Pulmonary artery endothelial cell (primary cell): ENCODE measurements at places on chromosomes 16 and 17.
A peak's percentile ranks its signal among the peaks of the same experiment; 100 is the strongest.

DNA sequence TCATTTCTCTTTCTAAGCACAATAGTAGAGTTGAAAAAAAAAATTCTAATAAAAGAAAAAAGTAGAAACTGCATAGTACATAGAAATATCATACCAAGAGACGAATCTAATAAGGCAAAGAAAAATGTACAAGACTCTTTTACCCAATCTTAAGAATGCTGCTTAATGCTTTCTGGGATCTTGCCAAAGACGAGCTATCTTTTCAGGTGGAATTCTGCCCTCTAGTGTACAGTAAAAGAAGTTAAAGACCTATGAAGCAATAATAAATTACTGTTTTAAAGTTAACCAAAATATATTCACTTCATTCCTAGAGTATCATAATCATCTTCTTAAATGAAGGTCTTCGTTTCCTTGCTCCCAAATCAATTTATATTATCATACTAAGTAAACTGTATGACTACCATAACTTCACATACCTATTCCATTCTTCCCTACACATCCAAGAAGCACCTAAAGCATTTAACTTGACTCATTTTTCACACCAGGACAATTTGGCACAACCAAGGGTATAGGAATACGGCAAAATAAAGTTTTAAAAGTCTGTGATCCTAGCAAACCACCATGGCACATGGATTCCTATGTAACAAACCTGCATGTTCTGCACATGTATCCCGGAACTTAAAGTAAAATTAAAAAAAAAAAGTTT is 47.7 kb downstream of the CFDP1 start:
- peak; percentile 72 for DNase-seq

DNA sequence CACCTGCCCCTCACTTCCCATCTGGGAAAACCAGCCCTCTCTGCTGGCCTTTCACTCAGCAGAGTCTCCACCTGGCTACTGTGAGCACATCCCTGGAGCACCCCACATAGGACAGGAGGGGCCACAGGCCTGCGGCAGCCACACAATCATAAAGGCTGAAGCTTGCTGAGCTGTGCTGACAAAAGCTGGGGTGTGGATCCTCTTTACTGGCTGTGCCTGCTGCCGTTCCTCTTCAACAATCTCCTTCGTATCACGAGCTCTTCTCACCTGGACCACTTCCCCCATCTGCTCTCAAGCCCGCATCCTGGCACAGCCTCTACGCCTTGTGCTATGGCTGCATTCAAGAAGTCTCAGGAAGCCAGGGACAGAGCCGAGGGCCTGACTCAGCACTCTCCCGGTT is 86.1 kb downstream of the ZNF778 start:
- DNase-seq = no peak

- no peak for DNase-seq
Measured at GRCh38 chr17:49407981-49408501, 6.6 kb downstream of the PHB1 start.

- no peak for DNase-seq
Measured at GRCh38 chr17:65530523-65531255, 30.8 kb downstream of the AXIN2 start.

DNA sequence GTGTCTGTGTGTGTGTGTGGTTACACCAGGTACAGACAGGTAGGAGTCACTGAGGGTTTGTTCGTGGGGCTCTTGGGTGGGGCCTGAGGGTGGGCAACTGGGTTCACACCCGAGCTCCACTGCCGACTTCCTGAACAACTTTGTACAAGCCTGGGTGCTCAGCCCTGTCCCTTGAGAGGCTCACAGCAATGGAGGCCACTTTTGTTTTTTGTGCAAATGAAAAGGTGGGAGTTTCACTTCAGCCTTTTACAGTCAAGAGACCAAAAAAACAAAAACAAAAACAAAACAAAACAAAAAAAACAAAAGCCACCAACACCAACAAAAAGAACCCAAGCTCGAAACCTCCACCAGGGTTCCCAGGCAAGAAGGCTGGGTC is 2.4 kb downstream of the RHBDF2 start:
- no peak for DNase-seq

- DNase-seq = no peak
Measured at GRCh38 chr17:36894177-36894576, 43.1 kb upstream of the LHX1 start.

DNA sequence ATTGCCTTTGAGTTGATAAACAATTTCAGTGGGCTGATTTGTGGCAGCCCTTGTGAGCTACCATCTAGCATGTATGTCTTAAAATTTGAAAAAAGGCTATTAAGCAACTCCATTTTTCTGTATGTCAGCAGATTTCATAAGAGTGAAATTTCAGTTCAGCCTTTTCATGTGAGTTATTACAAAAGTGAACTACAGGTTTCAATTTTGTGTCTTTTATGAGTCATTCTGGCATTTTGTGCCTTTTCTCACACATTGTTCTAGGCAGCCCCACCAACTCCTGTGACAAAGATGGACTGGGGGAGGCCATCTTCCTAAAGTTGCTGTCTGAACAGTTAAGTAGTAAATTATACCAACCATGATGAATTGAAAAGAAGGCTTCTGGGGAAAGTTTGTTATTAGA is 52.1 kb downstream of the USP10 start:
- DNase-seq = no peak

- no peak for DNase-seq
Measured at GRCh38 chr16:17566075-17566474, 95.3 kb upstream of the XYLT1 start.
